ENCODE measurements at places on chromosomes 1 and 21. TPM values are rescaled to one million over a fixed set of nuclear protein-coding genes. Genes with fewer than 3 reads are reported as not detected.

GRCh38 chr1:12548973-12549459, 69.0 kb downstream of the DHRS3 start:
- no peak for ATAC-seq

Gene STYXL2
- not detected for total RNA-seq

DNA sequence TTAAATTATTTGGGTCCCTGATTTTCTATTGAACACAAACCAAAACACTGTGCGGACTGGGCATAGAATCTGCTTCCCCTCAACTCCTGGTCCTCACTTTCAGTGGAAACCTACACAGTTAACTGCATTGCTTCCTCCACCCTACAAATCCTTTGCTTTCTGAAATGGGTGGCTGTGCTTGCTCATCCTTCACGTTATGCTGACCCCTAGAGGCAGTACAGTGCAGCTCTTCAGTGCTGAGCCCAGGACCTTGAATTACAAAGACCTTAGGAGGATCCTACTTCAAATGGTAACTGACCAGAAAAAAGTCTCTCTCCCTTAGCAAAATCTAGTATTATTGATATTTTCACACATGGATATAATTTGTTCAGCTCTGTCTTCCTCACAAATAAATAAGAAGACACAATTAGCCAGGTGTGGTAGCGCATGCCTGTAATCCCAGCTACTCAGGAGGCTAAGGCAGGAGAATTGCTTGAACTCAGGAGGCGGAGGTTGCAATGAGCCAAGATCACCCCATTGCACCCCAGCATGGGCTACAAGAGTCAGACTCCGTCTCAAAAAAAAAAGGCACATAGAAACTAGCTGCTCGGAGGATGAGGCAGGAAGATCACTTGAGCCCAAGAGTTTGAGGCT, 63.4 kb upstream of the L1TD1 start:
- peak; percentile 79 for ATAC-seq

- no peak for ATAC-seq
These were observed 291.9 kb downstream of the DSCAM start for GRCh38 chr21:40555021-40555528.

Gene ARHGEF16
- 0.16 TPM for total RNA-seq

Gene RNU1-4
- total RNA-seq = 2,371 TPM

Gene AMIGO1
- 1.1 TPM for total RNA-seq

DNA sequence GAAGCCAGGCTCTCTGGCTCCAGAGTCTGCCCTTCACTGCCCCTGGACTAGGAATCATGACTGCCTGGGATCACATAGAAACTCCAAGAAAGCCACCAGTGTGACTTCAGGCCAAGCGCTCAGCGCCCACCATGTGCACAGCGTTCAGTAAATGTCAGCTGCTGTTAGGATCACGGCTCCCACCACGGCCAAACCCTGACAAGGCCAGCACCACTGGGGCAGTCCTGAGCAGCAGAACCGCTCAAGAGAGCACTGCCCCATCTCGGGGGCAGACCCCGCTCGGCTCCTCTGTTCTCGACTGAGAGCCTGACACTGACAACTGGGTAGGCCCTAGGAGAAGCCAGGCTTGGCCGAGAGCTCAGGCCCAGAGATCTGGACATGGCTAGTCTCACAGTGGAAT, 10.0 kb downstream of the CAPZB start:
- no peak for ATAC-seq

All from activated T-helper 17 cell treated with anti-CD3 and anti-CD28 coated beads, Interleukin-2, amount 50 U/mL, for 72 hours (primary cell).